ENCODE measurements at places on chromosomes 6 and 20.

DNA sequence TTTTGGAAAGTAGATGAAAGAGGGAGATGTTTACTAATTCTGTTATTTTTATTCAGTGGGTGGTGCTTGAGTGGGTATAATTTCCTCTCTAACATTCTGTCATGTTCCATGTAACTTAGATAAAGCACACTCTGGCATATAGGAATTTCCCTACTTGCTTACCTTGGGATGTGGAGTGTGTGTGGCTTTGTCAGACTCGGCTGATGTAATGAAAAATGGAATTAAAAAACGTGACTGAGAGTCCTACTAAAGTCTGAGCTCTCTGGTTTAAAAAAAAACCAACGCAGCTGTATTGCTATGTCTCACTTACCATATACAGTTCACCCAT is 98.3 kb downstream of the JARID2 start:
- no peak for DNase-seq

- no peak for DNase-seq
These were observed 677.3 kb upstream of the AGPAT4 start for GRCh38 chr6:161951126-161951525.

- no peak for DNase-seq
These were observed 587 bp downstream of the IP6K3 start for GRCh38 chr6:33746036-33746600.

- DNase-seq = no peak
These were observed 17.9 kb downstream of the VSTM2L start for GRCh38 chr20:37920679-37921322.

GRCh38 chr6:105509506-105510331 is 106.8 kb upstream of the PREP start:
- no peak for DNase-seq

DNA sequence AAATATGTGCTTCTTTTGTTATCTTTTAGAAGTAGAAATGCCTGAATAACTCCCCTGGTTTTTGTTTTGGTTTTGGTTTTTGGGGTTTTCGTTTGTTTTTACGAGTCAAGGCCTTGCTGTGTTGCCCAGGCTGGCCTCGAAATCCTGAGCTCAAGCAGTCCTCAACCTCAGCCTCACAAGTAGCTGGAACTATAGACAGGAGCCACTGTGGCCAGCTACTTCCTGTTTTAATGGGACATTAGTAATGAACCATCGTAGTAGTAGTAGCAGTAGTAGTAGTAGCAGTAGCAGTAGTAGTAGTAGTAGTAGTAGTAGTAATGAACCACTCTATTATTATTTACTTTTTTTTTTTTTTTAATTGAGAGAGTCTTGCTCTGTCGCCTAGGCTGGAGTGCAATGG is 66.0 kb downstream of the UBR2 start:
- no peak for DNase-seq

DNA sequence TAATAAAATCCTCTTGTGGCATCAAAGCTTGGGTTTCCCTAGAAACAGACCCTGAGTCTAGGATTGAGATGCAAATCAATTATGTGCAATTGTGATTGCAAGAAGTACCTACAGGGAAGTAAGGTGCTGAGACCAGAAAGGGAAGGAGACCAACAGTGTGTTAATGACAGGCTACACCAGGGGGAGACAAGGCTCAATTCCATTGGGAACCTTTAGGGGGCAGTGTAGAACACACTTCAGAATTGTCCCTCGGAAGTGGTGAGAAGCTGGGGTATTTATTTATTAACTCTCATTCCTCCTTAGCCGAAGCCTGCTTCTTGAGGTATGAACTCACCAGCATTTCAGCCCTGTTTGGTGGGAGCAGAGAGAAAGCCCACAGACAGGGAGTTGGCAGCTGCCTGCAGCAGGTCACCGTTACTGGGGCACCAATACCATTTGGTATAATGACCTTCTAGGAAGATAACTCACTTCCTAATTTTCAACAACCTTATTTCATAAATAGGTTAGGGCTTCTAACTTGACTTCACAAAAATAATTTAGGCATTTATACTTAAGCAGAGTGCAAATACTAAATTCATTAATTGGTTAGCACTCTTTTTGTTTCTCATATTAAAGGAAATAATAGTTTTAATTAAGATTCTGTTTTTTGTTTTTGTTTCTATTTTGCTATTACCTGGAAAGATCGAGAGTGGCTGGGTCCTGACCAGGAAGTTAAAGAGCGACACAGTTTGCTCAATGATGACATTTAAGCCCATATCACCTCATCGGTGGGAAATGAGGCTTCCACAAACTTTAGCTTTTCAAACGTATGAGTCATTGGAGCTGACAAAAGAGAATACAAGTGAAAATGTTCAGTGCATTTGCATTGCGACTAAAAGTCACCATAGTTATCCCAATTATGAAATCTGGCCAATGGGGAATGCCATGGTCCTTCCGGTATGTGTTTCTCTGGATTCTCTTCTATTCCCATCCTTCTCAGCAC is 94.8 kb downstream of the BTBD3 start:
- peak; percentile 34 for DNase-seq

DNA sequence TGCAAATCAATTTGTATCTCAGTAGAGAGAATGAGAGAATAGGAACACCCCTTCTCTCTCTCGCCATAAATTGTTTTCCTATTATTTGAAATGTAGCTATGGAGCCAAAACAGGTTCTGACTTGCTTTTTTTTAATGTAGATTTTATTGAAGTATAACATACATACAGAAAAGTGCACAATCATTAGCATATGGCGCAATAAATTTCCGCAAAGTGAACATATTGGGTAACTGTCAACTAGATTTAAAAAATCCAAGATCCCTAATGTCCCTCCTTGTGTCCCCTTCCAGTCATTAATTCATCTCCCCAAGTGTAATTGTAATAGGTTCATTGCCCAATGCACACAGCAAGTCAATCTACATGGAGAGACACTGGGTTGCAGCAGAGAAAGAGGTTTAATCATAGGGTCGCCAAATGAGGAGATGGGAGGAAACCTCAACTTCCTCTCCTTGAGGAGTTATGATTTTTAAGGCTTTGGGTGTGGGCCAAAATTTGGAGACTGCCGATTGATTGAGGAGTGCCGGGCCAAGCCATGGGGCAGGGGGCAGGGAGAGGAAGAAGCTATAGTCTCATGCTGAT is 43.3 kb upstream of the TGM3 start:
- DNase-seq = no peak

DNA sequence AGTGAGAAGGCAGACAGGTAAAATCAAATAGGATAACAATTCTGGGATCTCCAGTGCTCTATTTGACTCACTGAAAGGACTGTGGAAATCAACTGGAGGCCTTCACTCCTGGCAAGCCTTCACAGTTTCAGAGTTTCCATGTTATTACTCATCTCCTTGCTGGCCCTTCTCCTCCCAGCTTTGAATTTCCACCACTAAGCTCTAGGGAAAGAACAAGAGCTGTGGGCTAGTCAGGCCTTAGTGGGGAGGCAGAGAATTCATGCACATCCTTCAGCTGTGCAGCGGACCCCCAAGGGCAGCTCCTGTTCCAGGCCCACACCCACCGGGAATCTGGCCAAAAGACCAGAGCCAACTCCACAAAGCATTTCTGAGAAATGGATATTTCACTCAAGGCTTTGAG is 26.0 kb downstream of the MYLIP start:
- no peak for DNase-seq

- no peak for DNase-seq
These were observed 1340.0 kb upstream of the MAP3K7 start for GRCh38 chr6:91926827-91927226.

GRCh38 chr6:108260126-108260808 is 573 bp downstream of the SNX3 start:
- DNase-seq = peak; percentile 62

GRCh38 chr20:9150679-9151078 is 81.8 kb downstream of the PLCB4 start:
- DNase-seq = no peak

DNA sequence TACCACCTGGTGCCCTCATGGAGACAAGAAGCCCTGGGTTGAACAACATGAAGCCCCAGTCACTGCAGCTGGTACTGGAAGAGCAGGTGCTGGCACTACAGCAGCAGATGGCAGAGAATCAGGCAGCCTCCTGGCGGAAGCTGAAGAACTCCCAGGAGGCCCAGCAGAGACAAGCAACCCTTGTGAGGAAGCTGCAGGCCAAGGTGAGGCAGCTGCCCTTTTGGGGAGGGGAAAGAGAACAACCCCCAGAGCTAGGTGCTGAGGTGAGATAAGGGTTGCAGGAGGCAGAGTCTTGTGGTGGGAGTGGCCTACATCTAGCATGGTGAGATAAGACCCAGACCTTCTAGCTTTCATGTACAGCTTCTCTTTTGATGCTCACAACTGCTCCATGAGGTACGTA is 7.0 kb downstream of the CEP250 start:
- no peak for DNase-seq

DNA sequence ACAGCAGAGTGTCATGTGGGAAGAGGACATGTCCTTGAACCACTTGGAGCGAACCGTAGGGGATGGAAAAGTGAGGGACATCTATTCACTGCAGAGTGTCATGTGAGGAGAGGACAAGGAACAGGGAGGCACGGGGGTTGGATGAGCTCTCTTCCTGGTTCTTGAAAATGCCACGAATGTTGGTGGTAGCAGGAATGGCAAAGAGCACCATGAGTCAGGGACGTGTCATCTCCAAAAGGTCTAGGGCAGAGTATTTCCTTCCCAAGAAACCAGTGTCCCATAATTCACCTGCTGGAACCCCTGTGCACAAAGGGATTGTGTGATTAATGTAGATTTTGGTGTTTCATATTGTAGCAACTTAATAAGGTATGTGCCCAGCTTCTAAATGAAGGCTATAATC is 136.8 kb downstream of the BFSP1 start:
- DNase-seq = no peak

DNA sequence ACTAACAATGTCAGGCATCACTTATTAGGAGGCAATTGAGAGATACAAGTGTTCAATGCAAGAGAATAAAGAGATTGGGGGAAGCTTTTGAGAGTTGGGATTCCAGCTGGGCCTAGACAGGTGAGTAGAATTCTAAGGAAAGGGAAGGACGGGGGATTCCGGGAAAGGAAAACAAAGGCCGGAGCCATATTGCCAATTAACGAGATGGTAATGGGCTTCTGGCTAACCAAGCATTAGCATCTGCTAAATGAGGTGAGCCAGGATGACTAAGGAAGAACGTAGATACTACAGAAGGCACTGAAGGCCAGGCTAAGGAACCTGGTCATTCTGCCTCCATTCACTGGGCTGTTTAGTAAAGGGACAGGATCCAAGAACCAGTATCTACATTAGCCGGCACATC is 10.5 kb downstream of the FYN start:
- no peak for DNase-seq

GRCh38 chr6:87716928-87717614 is 15.0 kb upstream of the AKIRIN2 start:
- no peak for DNase-seq

DNA sequence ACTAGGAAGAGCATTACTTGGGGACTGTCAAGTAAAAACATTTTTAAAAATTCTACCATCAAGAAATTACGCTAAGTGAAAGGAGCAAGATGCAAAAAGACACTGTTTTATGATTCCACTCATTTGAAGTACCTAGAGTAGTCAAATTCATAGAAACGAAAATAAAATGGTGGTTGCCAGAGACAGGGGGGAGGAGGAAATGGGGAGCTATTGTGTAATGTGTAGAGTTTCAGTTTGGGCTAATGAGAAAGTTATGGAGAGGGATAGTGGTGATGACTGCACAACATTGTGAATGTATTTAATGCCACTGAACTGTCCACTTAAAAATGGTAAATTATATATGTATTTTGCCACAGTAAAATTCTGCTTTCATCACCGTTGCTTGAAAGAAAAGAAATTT is 83.8 kb downstream of the UST start:
- DNase-seq = no peak

DNA sequence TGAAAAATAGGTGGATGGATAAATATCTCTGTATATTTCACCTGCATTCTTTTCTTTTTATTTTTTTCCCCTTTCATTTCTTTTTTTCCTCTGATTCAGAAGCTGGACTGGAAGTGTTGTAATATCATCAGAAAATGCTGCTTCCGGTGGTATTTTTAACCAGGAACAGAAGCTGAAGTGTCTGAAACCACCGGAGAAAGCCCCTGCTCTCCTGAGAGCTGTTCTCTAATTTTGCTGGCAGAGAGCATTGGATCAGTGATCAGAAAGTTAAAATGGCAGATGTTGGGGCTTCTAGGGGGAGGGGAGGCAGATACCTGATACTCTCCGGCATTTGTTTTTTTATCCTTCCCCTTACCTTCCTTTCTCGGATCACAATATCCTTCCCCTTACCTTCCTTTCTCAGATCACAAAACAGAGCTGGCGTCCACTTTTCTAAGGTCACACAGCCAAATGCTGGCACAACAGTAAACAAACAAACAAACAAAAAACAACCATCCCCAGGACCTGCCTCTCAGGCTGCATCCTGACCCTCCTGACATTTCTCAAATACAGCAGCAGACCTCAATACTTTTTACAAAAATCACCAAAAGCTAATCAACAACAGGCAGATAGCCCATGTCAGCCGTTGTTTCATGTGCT is 143.2 kb upstream of the ZNF217 start:
- DNase-seq = no peak

GRCh38 chr20:32906200-32906599 is 47.5 kb downstream of the EFCAB8 start:
- DNase-seq = no peak

DNA sequence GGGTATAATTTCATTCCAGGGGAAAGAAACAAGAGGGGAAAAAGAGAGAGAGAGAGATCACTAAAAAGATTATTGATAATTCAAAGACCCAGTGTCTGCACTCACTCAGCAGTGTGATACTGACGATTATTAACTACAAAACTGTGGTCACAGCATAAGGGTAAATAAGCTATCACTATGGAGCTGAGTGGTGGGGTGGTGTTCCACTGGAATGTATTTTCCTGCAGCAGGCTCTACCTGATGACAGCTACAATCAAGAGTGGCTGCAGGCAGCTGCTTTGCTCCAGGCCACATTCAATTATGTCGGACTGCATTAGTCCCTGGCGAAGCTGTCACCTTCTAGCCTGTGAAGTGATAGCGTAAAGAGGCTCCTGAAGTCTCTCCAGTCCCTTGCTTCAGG is 122.2 kb upstream of the TFAP2D start:
- no peak for DNase-seq
